ENCODE measurements at places on chromosomes 7 and 10.

DNA sequence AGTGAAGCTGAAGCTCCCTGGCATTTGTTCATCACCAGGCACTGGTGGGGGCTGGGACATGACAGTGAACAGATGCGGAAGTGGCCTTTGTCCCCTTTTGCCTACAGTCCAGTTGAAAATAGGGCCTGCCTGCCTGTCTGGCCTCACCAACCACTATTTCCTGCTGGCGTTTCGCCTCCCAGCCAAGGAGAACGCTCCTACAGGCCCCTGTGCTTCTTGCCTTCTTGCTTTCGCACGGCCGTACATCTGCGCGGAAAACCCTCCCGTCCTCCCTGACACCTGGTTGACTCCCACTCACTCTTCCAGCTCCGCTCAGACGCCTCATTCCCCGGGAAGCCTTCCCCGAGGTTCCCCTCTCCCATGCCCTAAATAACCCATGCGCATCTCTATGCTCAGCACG, 317.3 kb downstream of the PRPF18 start:
- no peak for DNase-seq

DNA sequence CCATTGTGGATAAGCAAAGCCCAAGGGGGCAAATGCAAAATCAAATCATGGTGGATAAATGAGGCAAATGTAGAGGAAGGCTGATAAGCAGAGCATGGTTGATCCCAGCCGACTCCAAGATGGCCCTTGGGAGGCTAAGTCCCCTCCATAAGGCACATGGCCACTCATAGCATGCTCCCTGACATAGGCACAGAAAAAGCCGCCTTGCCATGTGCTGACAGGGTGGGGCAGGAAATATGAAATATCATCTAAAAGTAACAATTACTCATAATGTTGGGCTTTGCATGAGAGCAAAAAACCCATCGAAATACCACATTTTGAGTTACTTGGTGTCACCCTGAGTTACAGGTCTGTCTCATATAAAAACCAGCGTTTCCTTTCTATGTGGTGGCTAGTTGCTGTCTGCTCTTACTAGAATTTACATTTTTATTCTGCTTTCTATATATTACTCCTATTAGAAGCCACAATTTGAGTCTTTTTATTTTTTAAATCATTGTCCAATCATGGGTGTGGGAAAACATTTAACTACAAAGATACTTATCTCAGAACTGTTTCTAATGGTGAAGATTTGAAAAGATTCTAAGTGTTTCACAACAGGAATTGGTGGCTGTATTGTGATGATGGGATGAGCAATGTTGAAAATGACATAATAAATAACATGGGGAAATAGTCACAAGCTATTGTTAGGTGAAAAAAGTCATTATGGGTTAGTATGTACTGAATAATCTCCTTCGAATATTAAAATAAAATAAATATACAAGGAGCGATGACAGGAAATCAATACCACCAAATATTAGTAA, 102.7 kb downstream of the CUBN start:
- DNase-seq = peak; percentile 71

- DNase-seq = no peak
Measured at GRCh38 chr10:102118867-102119266, 1.3 kb downstream of the LDB1 start.

DNA sequence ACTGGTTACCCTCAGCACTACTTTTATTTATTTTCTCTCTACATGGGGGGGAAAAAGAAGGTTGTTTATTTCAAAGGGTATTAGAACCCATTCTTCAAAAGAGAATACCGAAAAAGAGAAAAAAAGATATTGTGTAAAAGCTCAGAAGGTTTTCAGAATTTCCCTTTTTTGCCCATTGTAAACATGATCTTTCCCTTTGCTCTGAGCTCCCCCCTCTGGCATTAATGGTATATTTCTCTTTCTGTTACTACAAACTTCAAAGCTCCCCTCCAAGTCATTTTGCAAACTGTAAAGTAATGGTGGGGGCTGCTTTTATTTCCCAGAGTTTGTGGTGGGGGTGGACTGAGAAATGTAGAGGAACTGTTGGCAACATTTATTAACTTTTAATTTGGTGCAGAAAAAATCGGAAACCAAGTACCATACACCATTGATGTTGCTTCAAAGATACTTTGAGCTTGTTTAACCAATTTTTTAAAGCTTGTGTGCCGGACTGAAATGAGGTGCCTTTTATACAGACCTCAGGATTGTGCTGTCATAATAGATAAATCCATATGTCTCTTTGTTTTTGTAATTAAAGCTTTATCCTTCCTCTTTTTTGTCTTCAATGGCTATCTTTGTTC, 181.5 kb downstream of the EXOC4 start:
- peak; percentile 11 for DNase-seq

GRCh38 chr10:24132741-24133140, 76.2 kb upstream of the KIAA1217 start:
- no peak for DNase-seq
